ENCODE measurements at places on chromosomes 1 and 21. TPM values are rescaled to one million over a fixed set of nuclear protein-coding genes. Genes with fewer than 3 reads are reported as not detected.

DNA sequence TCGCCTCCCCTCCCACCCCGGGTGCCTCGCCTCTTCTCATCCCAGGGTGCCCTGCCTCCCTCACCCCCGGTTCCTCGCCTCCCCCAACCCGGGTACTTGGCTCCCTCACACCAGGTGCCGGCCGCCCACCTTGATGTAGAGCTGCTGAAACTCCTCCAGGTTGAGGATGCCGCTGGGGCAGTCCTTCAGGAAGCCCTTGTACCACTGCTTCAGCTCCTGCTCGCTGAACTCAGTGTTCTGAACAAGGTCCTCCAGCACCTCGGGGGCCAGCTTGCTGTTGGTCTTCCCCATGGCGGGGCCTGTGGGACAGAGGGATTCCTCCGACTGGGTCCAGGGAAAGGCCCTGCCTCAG is 6.9 kb downstream of the HPCAL4 start:
- no peak overlapping the region for H3K4me3 ChIP-seq
- H3K4me1 ChIP-seq, result no peaks in the 10 kb centered on the region
- no peak overlapping the region for H3K27ac ChIP-seq
- H3K36me3 ChIP-seq, result no peaks in the 10 kb centered on the region
- H3K27me3 ChIP-seq, result peaks cover 78% of the 10 kb centered on the region

DNA sequence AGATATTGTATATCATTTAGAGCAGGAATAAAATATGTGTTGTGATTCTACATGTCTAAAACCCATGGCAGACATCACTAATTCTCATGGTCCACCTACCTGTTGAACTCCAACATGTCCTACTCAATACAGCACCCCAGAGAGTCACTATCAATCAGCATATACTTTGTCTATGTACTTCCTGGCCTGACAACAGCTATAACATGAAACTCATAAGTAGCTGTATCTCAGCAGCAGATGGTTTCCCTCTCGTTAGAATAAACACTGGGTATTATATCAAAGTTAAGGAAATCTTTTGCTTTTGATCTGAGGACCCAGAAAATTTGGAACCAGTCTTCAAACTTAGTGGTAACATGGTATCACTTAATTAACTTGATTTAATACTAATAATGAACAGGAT is 15.8 kb downstream of the ARPC5 start:
- no peak for DNase-seq
- H3K27ac ChIP-seq, result no peak overlapping the region
- peaks cover 6% of the 10 kb centered on the region for H3K36me3 ChIP-seq
- no peaks in the 10 kb centered on the region for H3K27me3 ChIP-seq
- H3K4me3 ChIP-seq, result no peak overlapping the region

The KRTAP10-7 gene
- not detected for total RNA-seq

DNA sequence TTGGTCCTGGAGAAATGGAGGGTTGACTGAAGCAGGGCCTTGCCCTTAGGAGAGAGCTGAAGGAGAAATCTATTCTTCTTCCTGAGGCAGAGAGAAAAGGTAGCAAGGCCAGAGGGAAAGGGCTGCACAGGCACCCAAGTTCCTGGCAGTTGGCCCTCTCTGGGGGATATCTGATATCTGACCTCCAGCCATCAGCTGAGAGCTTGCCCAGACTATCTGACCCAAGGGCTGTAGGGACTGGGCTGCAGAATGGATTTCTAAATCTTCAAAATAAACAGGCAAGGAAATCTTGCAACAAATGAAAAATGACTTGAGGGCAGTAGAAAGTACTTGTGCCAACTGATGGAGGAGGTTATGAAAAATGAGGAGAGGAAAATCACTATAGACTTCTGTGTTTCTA is 498 bp upstream of the CLCA2 start:
- no peak for DNase-seq
- no peak overlapping the region for H3K27ac ChIP-seq
- H3K4me1 ChIP-seq, result no peaks in the 10 kb centered on the region
- H3K4me3 ChIP-seq, result no peak overlapping the region
- no peaks in the 10 kb centered on the region for H3K27me3 ChIP-seq
- H3K36me3 ChIP-seq, result no peaks in the 10 kb centered on the region

DNA sequence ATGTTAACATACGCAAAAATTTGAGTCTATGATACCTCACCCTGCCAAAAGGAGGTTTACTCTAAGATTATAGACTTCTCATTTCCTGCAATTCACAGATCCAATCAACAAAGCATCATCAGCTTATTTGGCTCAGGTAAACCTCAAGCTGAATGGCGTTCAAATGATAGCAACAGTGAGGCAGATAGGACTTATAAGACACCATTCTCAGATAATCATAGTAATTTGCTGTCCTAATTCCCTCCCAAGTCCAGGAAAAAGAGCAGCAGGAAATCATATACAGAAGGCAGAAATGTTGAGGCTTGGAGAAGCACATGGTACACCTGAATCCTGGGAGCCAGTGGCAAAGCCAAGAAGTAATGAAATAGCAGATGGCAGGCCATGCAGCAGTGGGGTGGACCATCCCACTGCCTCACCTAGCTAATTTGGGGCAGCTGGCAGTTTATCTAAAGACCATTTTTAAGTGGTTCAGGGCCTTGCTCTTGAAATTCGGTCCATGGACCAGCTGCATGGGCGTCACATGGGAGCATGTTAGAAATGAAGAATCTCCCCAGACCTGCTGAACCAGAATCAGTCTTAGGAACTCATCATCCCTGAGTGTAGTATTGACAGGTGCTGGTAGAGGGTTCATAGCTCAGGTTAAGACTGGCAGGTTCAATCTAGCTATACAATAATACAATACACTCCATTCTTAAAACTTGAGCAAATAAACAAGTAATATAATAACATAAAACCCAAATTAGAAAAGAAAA is 57.7 kb downstream of the ASTN1 start:
- H3K27me3 ChIP-seq, result no peaks in the 10 kb centered on the region
- no peak overlapping the region for H3K27ac ChIP-seq
- DNase-seq, result no peak
- no peak overlapping the region for H3K4me3 ChIP-seq
- H3K36me3 ChIP-seq, result no peaks in the 10 kb centered on the region

The ROR1 gene
- total RNA-seq, result 38.3 TPM

The WNT3A gene
- not detected for total RNA-seq

- H3K27ac ChIP-seq, result peak overlapping the region; percentile 97
- peaks cover 33% of the 10 kb centered on the region for H3K4me1 ChIP-seq
- H3K27me3 ChIP-seq, result no peaks in the 10 kb centered on the region
- no peaks in the 10 kb centered on the region for H3K36me3 ChIP-seq
These were observed 147.2 kb downstream of the RASAL2 start for GRCh38 chr1:178241057-178241456.

DNA sequence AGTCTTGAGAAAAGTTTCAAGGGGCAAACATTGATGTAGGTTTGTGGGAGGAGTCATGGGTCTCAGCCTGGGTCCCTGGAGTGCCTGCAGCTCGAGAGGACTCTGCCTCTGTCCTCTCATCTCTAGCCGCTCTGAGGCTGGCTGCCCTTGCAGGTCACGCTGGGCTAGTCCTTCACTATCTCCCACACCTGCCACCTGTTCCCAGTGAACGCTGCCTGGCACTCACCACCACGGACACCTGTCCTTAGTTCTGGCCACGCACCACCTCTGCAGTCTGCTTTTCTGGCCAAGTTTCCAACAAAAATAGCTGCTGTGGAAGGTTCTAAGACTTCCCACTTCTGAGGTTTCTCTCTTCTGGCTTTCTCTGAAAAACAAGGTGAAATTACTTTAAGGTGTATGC is 52.5 kb downstream of the SH3BGR start:
- H3K4me3 ChIP-seq, result no peak overlapping the region
- H3K27me3 ChIP-seq, result no peaks in the 10 kb centered on the region
- H3K4me1 ChIP-seq, result no peaks in the 10 kb centered on the region
- DNase-seq, result no peak
- no peak overlapping the region for H3K27ac ChIP-seq
- no peaks in the 10 kb centered on the region for H3K36me3 ChIP-seq

DNA sequence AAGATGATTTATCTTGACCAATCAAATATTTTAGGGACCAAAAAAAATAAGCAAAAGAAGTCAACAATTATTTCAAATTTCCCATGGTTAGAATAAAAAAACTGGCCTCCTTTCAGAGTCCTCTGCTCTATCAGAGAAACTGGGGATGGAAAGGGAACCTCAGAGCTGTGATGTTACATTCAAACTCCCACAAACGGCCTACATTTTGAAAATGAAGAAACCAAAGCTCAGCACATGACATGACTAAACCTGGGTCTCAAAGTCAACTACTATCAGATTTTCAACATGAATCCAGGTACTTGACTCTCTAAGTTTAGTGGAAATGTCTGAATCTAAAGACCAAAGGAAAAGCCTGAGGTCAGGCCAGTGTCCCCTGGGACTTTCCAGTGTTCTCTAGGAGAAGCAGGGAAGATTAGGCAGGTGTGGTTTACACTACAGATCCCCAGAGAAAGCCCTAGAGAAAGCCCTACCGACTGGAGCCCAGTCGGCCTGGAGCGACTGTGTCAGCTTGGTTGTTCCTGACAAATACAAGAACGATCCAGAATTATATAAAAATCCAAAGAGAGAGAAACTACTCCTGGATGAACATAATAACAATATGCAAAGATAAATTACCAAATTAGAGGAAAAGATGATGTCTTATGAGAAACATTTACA is 24.8 kb downstream of the JAK1 start:
- H3K36me3 ChIP-seq, result no peaks in the 10 kb centered on the region
- H3K4me3 ChIP-seq, result no peak overlapping the region
- H3K27me3 ChIP-seq, result no peaks in the 10 kb centered on the region

The ARTN gene
- 1.2 TPM for total RNA-seq

- no peak overlapping the region for H3K27ac ChIP-seq
- no peak overlapping the region for H3K4me3 ChIP-seq
- H3K27me3 ChIP-seq, result no peaks in the 10 kb centered on the region
- no peaks in the 10 kb centered on the region for H3K4me1 ChIP-seq
- H3K36me3 ChIP-seq, result no peaks in the 10 kb centered on the region
- DNase-seq, result no peak
These were observed 59.2 kb upstream of the TNR start for GRCh38 chr1:175802407-175803123.

The DENND4B gene
- 32.2 TPM for total RNA-seq

The CCDC27 gene
- not detected for total RNA-seq

DNA sequence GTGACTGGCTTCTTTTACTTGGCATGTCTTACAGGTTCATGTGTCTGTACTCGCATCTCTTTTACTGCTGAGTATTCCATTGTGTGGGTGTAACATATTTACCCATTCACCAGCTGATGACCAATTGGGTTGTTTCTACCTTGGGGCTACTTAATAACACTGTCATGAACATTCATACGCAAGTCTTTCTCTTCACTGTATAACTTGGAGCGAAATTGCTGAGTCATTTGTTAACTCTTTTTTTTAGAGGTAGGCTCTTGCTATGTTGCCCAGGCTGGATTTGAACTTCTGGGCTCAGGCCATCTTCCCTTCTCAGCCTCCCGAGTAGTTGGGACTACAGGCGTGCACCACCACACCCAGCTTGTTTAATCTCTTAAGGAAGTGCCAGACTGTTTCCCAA is 6.5 kb downstream of the PYCR2 start:
- peaks cover 9% of the 10 kb centered on the region for H3K36me3 ChIP-seq
- no peak overlapping the region for H3K27ac ChIP-seq
- DNase-seq, result peak; percentile 31
- H3K4me3 ChIP-seq, result no peak overlapping the region

The CHRM3 gene
- total RNA-seq, result 1.1 TPM

GRCh38 chr1:172411791-172412338 is 8.6 kb upstream of the C1orf105 start:
- H3K4me3 ChIP-seq, result no peak overlapping the region
- no peak overlapping the region for H3K27ac ChIP-seq
- H3K4me1 ChIP-seq, result no peaks in the 10 kb centered on the region
- DNase-seq, result no peak
- no peaks in the 10 kb centered on the region for H3K36me3 ChIP-seq

DNA sequence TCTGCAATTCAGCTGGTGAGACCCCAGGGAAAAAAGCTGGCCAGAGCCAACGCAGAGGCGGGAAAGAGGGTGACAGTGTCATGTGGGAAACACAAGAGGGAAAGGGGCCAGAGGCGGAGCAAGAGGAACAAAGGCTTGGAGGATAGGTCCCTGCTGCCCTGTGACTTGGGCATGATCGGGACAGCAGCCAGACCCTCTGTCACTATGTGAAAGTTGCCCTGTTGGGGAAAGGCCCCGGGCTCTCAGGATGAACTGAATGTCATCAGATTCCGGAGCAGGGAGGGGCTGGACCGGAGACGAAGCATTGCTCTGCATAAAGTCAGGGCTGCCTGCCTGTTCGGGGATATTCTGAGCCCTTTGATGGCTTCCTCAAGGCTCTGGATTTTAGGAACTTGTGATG is 5.7 kb upstream of the ELF3 start:
- DNase-seq, result no peak
- no peaks in the 10 kb centered on the region for H3K4me1 ChIP-seq

The ADAM30 gene
- not detected for total RNA-seq

The NHLH1 gene
- 0.70 TPM for total RNA-seq

DNA sequence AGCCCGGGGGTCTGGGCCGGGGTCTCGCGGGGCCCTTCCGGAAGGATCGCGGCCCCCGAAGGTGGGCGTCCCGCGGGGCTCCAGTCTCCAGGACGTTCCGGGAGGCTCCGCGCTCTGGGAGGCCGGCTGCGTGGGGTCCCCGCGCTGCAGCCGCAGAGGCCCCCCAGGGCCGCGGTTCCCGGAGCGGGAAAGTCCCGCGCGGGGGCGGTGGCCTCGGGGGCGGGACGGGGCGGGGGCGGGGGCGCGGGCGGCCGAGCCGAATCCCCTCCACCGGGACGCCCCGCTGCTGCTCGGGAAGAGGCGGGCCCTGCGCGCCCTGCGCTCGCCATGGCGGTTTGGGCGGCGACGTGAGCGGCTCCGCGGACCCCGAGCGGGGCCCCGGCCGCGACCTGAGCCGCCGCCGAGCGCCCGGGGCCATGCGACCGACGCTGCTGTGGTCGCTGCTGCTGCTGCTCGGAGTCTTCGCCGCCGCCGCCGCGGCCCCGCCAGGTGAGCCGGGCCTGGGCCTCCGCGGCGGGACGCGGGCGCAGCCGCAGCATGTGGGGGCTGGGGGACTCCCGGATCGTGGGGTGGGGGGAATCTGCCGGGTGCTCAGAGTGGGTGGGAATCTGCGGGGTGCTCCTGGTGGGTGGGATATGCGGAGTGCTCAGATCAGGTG is at the start of gene IFNGR2:
Gene IFNGR2 (plus strand): TSS at position 286 of the 658 bp plus-strand sequence. CDS start 131 bp downstream, at position 417.
- peak within 1 kb of the TSS; percentile 71 for H3K27ac ChIP-seq
- peak within 1 kb of the TSS; percentile 68 for H3K4me3 ChIP-seq
- DNase-seq, result no peak

DNA sequence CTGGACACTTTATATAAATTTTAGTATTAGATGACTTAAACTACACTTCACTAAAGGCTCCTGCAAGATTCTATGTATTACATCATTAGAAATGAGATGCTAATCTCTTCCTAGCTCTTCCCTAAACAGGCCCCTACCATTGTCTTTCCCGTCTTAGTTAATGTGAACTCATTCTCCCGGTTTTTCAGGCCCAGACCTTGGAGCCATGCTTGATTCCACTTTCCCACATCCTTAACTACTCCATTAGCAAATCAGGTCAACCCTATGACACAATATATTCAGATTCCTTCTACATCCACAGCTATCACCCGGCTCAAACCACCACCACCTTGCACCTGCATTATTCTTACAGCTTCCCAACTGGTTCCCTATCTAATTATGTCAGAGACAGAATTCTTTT is 73.3 kb downstream of the NVL start:
- no peaks in the 10 kb centered on the region for H3K36me3 ChIP-seq
- peaks cover 10% of the 10 kb centered on the region for H3K4me1 ChIP-seq
- H3K27me3 ChIP-seq, result no peaks in the 10 kb centered on the region

- H3K27ac ChIP-seq, result peak overlapping the region; percentile 26
- H3K4me1 ChIP-seq, result peaks cover 12% of the 10 kb centered on the region
- no peaks in the 10 kb centered on the region for H3K27me3 ChIP-seq
- H3K4me3 ChIP-seq, result no peak overlapping the region
- peak; percentile 41 for DNase-seq
These were observed 12.6 kb downstream of the ZC3H12A start for GRCh38 chr1:37486680-37487618.
